ENCODE measurements at places on chromosomes 2 and 18. TPM values are rescaled to one million over a fixed set of nuclear protein-coding genes. Genes with fewer than 3 reads are reported as not detected.
A peak's percentile ranks its signal among the peaks of the same experiment; 100 is the strongest.

DNA sequence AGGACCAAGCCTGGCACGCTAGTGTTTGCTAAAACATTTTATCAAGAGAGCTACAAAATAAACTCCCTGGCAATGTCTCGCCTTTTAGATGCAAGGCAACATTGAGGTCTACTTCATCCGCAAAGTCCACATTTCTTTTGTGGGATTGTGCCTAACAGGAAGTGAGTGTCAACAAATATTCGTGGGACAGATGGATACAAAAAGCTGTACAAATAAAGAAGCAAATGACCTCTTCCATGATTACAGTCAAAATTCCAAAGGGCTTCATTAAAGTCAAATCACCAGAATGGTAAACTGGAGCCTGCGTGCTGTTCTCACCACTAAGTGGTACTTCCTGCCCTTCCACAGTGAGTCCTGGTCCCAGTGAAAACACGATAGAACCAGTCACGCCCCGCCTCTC is 40.4 kb downstream of the L3MBTL4 start:
- no peak for DNase-seq

- DNase-seq = no peak
These were observed 32.1 kb downstream of the PLEKHM3 start for GRCh38 chr2:207993151-207993763.

Gene SLC25A12
- 120 TPM for total RNA-seq

Gene CERKL
- not detected for total RNA-seq

DNA sequence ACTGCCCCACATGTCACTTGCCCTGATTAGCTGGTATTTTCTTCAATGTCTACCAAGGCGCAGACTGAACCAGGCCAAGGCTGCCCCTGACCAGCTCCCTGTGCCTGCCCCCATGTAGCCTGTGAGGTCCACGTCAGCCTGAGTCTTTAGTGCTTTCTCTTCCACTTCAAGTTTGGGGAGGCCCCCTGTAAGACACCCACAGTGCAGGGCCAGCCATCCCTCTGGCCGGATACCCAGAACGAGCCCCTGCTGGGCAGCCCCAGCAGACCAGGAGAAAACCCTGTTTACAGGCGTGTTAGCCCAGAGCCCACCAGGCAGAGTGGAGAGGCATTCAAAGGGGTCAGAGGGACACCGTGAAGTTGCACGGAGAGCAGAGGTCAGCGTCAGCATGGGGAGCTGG is 92.4 kb downstream of the TFCP2L1 start:
- no peak for DNase-seq

DNA sequence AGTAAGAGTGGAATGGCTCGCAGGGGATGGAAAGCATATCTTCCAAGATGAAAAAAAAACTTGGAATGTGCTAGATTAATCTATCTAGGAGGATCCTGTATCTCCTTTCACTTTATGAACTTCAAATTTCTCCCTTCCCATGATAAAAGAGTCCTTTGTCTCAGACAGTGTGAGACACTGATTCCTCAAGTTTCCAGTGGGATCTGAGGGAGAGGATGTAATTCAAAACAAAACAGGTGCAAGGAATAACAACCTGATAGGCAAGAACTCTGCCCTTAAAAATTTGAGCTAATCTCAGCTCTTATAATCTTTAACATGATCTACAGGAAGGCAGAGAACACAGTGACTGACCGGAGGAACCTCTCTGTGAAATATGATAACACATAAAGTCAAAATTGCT is 162.0 kb upstream of the ZFP36L2 start:
- DNase-seq = no peak

Gene RAB6C
- not detected for total RNA-seq

DNA sequence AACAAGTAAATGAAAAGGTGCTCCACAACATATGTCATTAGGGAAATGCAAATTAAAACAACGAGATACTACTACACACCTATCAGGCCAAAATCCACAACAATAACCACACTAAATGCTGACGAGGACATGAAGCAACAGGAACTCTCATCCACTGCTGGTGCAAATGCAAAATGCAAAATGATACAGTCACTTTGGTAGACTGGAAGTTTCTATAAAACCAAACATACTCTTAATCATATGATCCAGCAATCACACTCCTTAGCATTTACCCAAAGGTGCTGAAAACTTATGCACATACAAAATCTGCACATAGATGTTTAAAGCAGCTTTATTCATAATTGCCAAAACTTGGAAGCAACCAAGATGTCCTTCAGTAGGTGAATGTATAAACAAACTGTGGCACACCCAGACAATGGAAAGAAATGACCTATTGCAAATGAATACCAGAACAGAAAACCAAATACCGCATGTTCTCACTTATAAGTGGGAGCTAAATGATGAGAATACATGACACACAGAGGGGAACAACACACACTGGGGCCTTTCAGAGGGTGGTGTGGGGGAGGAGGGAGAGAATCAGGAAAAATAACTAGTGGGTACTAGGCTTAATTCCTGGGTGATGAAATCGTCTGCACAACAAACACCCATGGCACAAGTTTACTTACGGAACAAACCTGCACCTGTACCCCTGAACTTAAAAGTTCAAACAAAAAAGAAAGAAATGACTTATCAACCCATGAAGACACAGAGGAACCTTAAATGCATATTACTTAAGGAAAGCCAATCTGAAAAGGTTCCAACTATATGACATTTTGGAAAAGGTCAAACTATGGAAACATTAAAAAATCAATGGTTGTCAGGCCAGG is 80.4 kb downstream of the ASXL2 start:
- no peak for DNase-seq

DNA sequence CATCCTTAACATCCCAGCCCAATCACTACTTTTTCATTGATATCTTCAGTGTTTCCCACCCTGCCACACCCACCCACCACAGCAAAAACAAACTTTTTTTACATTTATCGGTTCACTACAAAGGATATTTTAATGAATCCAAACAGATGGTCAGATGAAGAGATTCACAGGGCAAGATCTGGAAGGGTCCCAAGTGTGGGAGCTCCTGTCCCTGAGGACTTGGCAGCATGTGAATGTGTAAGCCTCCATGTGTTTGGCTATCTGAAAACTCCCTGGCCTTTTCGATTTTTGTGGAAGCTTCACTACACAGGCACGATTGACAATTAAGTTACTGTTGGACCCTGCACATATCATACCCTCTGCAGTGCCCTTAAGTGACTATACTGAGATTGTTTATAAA is 48.1 kb upstream of the CRIM1 start:
- no peak for DNase-seq

DNA sequence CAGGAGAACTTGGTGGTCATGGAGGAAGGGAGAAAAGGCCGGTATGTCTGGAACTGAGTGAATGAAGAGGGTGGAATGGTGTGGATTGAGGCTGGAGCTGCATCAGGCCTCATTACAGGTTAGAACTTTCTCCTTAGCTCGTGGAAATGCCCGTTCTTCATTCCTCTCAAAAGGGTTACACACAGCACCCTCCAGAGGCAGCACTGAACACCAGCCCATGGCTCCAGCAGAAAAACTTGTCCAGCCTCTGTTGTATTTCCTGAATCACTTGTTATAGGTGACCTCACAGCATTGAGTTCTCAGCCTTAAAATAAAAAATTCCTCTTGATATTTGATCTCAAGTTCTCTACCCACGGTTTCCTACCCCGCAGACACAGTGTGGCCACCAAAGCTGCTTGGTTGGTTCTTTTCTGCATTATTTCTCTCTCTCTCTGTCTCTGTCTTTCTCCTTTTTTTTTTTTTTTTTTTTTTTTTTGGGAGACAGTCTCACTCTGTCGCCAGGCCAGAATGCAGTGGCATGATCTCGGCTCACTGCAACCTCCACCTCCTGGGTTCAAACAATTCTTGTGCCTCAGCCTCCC is 89.6 kb downstream of the ITGB1BP1 start:
- peak; percentile 28 for DNase-seq

DNA sequence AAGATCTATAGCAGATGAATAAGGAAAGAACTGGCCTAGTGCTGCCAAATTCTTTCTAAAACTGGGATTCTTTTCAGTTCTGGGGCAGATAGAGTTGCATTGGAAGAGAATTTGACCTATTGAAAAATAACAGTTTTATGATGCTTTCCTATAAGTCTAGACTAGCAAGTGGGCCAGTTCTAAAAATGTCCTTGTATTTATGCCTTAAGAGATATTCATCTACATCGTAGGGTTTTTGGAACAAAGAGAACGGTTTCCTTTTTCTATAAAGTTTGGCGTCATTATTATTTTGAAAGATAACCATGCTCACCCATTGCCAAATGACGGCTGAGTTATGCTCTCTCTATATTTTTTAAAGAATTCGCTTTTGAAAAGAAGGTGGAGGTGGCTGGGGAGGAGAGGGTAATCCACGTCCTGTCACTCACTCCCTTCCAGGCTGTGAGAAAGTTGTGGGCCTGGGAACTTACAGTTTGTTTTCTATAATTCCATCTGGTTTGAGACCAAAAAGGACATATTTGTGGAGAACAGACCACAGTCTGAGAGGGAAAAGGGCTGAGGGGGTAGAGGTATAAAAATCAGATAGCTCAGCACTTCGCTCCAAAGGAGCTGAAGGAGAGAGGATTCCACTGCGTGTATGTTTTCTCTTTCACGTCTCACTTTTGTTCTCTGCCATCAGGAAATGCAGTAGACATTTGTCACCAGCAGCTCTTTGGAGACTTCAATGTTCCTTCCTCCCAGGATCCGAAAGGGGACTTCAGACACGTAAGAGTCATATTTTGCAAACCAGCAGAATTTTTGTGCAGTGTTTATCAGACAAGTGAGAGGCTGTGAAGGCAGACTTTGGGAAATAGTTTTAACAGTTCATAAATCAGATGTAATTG is 281.9 kb upstream of the FN1 start:
- DNase-seq = no peak

DNA sequence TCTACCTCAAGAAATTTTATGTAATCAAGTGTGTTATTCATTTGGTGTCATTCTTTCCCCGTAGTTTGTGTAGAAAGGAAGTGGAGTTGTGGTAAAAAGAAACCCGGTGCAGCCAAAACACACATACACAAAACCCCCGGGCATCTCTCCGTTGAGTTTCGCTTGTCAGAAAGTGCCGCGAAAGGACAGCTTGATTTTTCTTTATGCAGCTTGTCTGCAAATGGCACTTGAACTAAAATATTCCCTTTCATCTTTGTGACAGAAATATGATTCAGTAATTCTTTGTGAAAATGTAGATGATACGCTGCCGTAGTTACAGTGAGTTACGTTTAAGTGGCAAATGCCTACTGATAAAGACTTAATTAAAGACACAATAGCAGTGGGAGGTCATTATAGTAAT is 268.8 kb upstream of the SPRED2 start:
- no peak for DNase-seq

- no peak for DNase-seq
These were observed 11.1 kb downstream of the TTL start for GRCh38 chr2:112493048-112493447.

Gene TTN
- total RNA-seq = 3,334 TPM

Gene RNF138
- total RNA-seq = 10.8 TPM

DNA sequence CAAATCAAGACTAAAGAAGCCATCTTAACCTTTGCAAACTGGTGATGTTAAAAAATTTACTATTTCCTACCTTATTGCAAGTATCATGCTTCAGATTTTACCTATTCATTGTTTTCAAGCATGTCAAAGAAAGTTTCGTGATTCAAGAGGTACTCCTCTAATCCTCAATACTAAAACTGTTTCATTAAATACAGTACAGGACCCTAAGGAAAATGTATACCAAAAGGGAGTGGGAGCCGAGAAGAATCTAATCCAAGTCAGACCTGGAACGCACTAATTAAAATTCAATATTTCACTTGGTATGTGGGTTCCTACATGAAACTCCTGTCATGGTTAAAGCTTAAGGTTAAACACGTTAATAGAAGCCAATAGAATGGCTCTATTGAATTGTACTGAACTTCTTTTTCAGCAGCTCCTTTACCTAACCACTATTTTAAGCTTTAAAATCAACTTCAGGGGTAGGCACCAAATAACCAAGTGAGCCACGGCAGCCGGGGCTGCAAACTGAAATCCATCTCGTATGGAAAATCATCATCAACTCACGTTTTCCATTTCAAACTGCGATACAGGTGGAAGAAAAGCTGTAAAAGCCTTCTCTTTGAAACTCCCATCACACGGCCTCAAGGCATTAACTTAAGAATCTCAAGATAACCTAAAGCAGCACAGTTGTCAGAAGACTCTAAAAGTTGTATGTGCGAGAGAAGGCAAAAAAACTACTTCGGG is 188.8 kb downstream of the ZEB2 start:
- DNase-seq = no peak

Gene SMAD7
- 24.3 TPM for total RNA-seq

DNA sequence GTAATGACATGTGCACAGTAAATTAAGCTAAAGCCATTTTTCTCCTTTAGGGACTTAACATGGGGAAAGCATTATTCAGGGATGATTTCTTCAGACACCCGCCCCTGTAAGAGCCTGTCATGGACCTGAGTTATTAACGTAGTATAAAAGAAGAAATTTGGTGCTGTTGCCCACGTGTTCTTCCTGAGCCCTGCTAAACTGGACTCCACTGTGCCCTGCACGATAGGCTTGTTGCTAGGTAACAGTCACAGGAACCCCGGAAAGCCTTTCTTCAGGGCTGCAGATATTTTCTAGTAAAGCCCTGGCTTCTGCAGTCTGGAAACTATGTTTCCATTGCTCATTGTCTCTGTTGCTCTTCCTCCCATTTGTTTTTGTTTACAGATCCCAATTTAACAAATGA is 157.9 kb downstream of the LRRC30 start:
- no peak for DNase-seq

Gene KCNG3
- not detected for total RNA-seq

- peak; percentile 64 for DNase-seq
These were observed 634 bp downstream of the SPATS2L start for GRCh38 chr2:200306931-200307723.

Gene MAP3K19
- not detected for total RNA-seq

Gene HOXD4
- total RNA-seq = 0.40 TPM
